HuH-7 (cell line): ENCODE measurements at places on chromosomes 4 and X.
A peak's percentile ranks its signal among the peaks of the same experiment; 100 is the strongest.

DNA sequence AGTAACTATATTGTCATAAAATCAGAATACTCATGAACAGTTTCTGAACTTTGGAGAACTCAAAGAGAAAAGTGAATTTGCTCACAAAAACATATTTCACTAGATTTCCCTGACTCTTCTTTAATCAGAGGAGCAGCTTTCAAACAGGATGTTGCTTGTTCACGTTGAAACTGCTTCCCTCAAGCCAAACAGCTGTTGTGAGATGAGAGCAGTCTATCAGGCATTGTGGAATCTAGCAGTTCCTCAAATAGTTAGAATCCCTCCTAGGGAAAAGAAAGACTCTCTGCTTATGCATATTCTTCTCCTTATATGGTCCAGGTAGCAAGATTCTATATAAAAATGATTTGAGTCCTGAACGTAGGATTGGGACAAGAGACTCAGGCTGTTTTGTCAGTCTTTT is 1012.1 kb downstream of the FAM133A start:
- no peak for DNase-seq

DNA sequence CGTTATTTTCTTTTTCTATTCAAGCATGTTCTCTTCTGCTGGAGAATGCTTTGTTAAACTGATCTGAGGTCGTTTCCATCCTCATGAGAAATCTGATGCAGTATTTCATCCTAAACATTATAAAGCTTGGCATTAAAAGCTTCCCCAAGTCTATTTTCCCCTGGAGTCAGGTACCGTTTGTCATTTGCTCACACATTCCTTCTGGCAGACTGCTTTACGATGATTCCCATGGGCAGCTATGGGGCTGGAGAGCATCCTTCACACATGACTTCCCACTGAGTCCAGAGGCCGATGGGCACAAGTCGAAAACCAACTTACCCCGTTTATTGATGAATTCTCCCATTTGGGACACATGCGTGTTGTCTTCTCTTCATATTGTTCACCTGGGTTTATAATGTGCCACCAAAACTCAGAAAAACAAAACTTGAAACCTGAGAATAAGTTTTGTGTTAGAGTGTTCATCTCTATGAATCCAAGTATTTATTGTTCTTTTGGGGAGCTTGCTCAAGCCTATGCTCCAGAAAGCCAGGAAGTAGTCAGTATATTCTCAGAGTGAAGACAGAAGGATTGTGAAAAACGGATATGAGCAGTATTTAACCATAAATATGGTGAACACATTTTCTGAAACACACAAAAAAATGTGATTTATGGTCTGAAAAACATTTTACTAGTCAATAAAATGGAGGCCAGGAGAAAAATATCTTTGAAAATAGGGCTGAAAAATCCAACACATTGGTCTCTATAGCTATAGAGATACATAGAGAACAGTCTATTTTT is 298.8 kb upstream of the NOCT start:
- DNase-seq: no peak

GRCh38 chr4:74156521-74156920 is 1.4 kb upstream of the MTHFD2L start:
- DNase-seq: no peak

DNA sequence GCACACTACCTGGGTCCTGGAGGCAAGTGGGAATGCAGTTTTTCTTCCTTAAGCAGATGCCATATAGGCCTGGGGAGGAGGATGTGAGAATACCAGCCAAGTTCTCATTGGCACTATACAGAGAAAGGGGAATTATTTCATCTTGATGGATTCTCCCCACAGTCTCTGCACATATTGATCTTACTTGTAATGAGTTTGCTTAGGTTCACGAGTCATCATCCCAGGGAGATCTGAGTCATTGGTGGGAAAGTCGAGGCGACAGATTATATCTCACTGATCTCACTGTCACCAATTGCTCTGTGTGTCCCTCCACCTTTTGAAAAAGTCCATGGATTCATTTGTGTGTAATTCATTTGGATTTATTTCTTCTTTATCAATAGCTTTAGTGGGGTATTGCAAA is 156.8 kb downstream of the AR start:
- no peak for DNase-seq

GRCh38 chrX:27380163-27380845 is 82.8 kb downstream of the PPP4R3C start:
- peak; percentile 0 for DNase-seq

DNA sequence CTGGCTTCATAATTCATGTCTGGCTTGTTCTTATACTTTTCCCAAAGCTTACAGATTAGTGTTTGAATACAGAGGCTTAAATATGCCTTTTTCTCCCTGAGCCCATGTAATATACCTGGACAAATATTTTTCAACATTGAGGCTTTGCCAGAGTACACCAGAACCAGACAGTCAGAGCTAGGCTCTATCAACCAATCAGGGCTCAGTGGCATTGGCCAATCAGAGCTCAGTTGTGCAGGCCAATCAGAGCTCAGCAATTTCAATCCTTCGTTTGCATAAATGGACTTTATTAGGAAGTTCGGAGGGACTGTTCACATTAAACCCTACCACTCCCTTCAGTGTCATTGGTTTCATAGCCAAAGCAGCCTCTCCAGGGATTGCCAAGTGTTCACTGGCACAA is 51.2 kb upstream of the TMSB15B start:
- DNase-seq: no peak

DNA sequence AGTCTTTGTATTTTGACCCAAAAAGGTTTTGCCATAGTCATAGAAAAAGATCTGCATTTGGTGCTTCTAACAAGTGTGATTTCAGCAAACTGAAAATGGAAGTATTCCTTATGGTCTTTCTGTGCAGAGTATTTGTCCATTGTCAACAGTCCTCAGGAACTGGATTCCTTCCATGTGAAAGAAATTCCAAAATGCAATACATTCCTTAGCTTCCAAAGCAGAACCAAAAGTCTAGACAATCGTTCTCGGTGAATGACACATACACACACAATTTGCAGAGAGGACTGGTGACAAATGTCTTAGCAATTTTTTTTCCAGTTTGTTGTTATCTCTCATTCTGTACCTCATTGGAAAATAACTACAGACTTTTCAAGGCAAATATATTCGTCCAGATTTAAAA is 562.2 kb upstream of the SLIT2 start:
- no peak for DNase-seq

DNA sequence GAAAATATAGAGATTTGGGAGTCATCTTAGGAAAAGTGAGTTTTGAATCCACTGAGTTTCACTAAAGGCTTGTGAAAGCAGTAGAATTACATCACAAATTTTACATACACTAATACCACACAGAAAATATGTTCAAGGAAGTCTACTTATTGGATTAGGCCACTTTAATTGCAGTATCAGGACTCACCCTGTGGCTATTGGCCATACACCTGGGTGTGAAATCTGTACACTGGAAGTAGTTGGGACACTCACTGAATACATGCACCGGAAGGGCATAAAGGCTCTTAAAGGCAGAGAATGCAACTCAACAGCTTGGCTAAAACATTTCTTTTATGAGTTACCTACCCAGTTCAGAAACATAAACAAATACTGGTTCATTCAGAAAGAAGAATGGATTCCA is 19.8 kb downstream of the MAOB start:
- DNase-seq: no peak

DNA sequence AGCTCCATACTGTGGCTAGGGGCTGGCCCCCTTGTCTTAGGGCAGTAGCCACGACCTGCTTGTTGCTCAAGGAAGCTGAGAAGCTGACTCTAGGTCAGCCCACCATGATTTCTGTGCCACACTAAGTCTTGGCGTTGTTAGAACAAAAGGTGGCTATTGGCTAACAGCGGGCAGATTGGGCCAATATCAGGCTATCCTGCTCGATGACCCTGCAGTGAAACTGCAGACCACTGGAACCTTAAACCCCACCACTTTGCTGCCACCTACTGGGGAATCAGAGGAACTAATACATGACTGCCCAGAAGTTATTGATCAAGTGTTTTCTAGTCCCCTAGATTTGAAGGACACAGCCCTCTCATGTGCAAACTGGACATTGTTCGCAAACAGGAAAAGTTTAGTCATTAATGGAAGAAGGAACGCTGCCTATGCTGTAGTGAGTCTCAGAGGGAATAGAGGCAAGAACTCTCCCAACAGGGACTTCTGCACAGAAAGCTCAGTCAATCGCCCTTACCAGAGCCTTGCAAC is 17.0 kb upstream of the PAPSS1 start:
- peak; percentile 41 for DNase-seq

- DNase-seq: no peak
Measured at GRCh38 chr4:74087481-74087880, 11.5 kb downstream of the CXCL2 start.

DNA sequence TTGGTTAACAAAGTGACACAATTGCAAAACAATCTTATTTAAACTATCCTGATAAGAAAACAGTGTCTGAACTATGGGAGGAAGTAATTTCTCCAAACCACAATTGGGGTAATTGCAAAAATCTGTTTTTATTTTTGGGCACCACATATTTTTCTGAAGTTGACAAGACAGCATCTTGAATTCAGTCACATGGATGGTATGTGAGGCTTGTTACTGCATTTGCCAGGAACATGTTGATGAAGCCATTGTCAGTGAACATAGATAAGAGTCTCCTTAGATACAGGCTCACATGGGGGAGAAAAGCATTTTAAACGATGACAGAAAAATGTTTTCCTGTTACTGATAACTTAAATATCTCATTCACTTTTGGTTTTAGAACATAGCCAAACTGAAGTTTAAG is 5.5 kb upstream of the USP53 start:
- no peak for DNase-seq

DNA sequence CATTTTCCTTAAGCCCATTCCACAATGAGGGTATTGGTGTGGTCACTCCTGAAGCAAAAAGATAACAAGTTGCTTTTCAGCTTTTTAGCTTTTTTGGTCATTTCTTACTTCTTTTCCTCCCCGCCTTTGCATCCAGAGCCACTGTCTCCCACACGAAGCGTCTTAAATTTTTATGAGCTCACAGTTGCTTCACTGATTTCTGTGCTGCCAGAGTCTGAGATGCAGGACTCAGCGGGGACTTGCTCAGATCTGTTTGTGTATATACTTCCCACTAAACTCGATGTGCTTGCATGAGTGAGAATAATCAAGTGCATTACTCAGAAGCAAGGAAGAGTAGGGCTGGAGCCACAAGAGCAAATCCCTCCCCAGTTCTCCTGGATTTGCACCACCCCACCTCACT is 80.2 kb upstream of the FHL1 start:
- DNase-seq: no peak
